Left kidney (tissue), 8 donors: ENCODE measurements at places on chromosomes 5 and 9. TPM values are rescaled to one million over a fixed set of nuclear protein-coding genes. Genes with fewer than 3 reads are reported as not detected.

EDIL3 gene
- 56.9 TPM for polyA plus RNA-seq

DNA sequence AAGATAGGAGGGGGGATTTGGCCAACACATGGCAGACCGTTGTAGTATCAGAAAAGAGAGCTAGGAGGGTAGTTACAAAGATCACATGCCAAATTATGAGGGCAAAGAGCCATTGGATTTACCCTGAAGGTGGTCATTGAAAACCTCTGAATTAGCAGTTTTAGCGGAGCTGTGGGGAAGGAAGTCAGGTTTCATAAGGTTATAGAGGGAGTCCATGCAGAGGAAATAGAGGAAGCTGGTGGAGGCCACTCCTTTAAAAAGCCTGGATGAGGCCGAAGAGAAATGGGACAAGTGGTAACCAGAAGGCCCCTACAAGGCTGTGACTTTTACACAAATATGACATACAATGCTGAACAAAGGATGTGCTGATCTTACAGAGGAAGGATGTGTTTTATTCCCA, 13.2 kb downstream of the DOCK8 start:
- no peak for DNase-seq

- no peak for DNase-seq
Measured at GRCh38 chr9:89361031-89361430, 42.7 kb downstream of the SECISBP2 start.

- no peak for DNase-seq
Measured at GRCh38 chr9:120393386-120394057, 186.4 kb downstream of the CDK5RAP2 start.

DNA sequence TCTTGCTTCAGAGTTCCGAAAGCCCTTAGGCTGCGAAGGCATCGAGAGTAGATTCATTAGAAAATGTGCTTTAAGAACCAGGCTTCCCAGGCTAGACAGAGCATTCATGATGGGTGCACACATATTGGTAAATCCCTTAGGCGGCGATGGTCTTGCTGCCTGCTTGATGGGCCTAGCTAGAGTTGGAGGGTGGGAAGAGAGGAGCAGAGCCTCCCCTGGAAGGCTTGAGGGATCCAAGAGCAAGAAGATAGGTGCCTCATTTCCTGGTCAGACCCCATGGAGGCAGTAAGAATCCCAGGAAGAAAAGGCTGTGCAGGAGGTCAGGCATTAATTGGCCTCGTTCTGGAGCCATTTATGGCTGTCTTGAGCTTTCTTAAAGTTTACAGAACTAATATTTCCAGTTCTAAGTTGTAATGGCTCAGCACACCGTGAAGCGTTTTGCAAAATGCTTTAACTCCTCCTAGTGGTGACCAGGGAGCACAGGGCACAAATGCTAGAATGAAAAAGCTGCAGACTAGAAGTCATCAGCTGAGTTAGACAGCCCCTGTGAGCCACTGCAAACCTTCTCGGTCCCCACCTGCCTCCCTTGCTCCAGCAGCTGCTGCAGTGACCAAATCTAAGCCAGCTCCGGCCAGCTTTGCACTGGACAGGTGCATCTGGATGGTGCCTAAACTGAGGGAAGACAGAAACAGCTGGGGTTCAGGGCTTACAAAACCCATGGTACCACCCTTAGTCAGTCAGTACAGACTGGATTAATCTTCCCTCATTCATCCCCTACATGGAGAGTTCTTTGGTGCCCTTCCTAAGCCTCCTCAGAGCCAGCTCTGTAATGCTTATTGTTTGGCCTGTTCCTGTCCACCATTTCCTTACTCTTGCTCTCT, 14.7 kb downstream of the SLC45A2 start:
- DNase-seq, result peak; percentile 35

GFPT2 gene
- 5.1 TPM for polyA plus RNA-seq

GRCh38 chr5:173823721-173824567, 64.2 kb upstream of the CPEB4 start:
- DNase-seq, result peak; percentile 73

SAXO1 gene
- 0.20 TPM for polyA plus RNA-seq

GARNL3 gene
- polyA plus RNA-seq, result 19.8 TPM

TRIP13 gene
- 14.5 TPM for polyA plus RNA-seq

SLC6A7 gene
- polyA plus RNA-seq, result 0.12 TPM

- DNase-seq, result no peak
Measured at GRCh38 chr5:156147261-156147943, 179.6 kb upstream of the SGCD start.

GFI1B gene
- polyA plus RNA-seq, result 0.52 TPM
